ENCODE measurements at places on chromosomes 7 and 10.

GRCh38 chr7:139924461-139924860, 95.4 kb downstream of the TBXAS1 start:
- no peak for DNase-seq

DNA sequence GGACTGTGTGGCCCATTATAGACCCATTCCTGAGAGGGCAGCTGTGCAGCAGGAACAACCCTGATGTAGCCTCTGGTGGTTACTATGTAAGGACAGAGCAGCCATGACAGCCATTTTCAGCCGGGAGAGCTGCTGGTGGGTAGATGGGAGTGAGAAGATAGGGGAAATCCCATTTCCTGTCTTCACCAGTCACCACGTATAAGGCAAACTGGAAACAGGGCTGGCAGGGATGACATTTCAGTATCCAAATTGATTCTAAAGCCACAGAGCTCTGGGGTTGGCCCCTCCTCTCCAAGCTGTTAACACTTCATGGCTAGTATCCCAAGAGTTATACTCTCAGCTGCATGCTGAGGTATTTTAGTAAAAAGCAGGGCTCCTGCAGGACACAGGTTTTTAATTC, 15.2 kb upstream of the FZD1 start:
- DNase-seq, result no peak

GRCh38 chr7:2037808-2038522, 194.8 kb downstream of the MAD1L1 start:
- DNase-seq, result no peak

DNA sequence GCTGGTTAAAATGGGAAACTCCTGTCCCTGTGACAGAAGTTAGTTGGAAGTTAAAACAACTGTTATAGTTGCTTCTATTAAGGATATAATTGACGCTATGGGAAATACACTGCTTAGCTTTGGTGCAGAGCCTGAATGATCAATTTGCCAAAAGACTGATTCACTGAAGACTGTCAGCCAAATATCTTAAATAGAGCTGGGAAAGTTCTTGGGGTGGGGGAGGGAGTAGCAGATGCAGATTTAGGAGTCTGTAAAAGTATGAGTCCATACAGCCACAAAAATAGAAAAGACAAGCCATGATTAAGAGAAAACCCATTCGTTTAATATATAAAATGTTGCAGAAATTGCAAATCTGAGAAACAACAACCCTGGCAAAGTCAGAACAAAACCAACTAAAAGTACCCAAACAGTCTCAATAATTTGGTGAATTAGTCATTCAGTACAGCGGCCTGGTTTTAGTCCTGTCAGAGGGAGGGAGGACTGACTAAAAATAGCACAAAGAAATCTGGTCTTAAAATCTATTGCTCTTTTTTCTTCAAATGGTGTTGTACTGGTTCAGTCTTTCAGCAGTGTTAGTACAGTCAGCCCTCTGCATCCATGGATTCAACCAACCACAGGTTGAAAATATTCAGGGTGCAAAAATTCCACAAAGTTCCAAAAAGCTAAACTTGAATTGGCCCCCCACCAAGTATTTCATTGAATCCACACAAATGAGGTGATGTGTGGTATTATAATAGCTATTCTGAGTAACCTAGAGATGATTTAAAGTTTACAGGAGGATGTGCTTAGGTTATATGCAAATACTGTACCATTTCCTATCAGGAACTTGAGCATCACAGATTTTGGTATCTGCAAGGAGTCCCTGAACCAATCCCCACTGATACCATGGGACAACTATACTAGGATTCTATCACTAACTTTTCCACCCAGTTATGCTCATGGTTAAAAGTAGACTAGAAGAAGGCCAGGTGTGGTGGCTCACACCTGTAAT, 30.0 kb downstream of the STK17A start:
- no peak for DNase-seq

GRCh38 chr7:93138576-93138975, 9.6 kb downstream of the SAMD9L start:
- no peak for DNase-seq

DNA sequence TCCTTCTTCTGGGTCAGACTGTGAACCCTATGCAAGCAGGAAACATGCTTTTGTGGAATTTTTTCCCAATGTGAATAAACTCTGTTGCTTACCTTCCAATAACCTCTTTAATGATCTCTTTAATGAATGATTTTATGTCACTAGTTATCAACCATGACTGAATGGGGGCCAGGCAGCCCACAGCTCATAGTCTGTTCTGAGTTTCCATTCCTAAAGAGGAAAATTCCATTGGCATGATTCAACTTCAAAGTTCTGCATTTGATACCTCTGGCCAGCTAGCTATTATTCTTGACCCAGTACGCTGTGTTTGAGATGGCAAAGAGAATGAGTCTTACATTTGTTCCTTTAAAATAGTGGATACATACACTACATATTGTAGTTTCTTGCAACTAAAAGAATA, 867.8 kb upstream of the CELF2 start:
- no peak for DNase-seq

GRCh38 chr7:42931447-42931833, 534 bp downstream of the PSMA2 start:
- DNase-seq, result no peak

DNA sequence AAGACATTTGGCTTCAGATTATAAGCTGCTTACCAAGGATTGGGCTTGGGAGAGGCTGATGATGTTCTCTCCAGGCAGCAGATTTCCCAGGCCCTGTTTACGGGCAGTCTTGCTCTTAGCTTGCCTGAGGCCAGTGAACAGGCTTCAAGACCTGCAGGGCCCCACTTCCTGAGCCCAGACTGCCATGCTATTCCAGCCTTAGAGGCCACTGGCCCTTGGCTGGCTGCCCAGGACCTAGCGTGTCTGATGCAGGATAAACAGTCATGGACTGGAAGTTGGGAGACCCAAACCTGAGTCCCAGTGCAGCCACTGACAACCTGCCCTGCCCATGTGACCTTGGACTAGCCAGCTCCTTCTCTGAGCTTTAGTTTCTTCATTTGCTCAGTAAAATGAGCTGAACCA, 2.9 kb downstream of the PRXL2A start:
- DNase-seq, result no peak

DNA sequence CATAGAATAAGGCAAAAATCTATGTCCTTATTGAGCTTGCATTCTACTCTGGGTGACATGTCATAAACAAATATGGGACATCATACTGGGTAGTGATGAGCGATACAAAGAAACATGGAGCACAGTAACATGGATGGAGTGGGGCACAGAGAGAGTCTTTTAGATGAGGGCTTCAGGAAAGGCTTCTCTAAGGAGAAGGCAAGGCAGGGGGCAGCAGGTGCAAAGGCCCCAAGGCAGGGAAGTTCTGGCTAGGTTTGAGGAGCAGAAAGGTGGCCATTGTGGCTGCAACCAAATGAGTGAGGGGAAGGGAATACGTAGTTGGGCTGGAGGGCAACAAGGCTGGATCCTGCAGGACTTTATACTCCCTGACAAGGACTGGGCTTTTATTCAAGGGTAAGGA, 211.4 kb downstream of the HERPUD2 start:
- DNase-seq, result no peak

DNA sequence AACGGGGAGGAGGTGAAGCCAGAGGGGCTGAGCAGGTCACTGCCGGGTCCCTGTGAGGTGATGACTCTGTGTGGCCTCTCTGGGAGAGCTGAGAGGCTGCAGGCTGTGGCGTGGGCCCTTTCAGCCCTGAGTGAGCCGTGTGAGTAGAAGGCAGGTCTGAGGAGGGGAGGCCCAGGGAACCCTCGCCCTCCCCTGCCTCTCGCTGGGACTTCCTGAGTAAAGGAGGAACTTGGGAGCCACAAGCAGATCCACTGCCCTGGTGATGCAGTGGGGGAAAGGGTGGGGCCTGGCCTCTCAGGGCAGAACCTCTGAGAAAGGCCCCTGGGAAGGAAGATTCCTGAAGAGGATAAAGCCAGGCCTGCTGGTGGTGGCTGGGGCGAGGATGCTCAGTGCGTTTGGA, 22.8 kb downstream of the EEPD1 start:
- no peak for DNase-seq

- DNase-seq, result no peak
Measured at GRCh38 chr10:10056961-10057360, 960.7 kb upstream of the CELF2 start.

DNA sequence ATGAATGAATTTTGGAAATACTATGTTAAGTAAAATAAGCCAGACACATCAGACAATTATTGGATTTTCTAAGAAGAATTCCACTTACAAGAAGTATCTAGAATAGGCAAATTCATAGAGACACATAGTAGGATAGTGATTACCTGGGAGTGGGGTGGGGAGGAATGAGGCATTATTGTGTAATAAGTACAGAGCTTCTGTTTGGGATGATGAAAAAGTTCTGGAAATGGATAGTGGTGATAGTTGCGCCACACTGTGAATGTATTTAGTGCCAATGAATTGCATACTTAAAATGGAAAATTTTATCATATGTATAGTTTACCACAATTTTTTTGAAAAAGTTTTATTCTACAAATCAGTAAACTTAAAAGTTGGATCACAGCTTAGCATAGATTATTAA, 297.2 kb upstream of the KAT6B start:
- no peak for DNase-seq

DNA sequence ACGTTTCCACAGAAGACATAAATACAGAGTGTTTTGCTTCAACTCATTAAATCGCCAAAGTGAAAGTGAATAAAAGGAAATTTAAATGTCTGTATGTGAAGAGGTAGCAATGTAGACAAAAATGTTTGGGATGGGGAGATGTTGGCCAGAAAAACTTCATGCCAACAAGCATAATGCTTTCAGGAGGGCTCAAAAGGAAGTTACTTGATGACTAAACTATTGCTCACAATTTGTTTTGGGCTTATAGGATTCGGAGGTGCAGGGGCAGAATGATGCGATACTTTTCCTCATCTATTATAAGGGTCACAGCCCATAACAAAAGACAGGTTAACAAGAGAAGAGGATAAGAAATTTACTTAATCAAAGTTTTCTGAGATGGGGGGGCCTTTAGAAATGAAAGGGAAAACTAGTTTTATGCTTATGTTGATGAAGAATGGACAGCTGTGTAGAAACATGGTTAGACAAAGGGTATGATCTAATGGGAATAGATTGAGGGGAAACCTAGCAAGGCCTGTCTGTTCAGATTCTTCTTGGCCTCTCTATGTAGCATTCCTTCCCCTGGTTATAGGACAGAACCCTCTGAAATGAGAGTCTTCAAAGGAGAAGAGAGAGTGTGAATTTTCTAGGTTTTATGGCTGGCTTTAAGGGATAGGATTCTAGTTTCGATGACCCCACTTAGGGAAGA, 898.6 kb downstream of the LRMDA start:
- no peak for DNase-seq

GRCh38 chr10:29932991-29933390, 126.4 kb downstream of the JCAD start:
- no peak for DNase-seq

All from stimulated activated effector memory CD8-positive, alpha-beta T cell treated with anti-CD3 and anti-CD28 coated beads, Interleukin-12 subunit alpha, Interleukin-12 subunit beta, amount 100 ng/mL, for 72 hours (primary cell).